ENCODE measurements at places on chromosomes 4 and X.

GRCh38 chr4:3040452-3041191, 33.7 kb downstream of the HTT-AS start:
- DNase-seq, result no peak

DNA sequence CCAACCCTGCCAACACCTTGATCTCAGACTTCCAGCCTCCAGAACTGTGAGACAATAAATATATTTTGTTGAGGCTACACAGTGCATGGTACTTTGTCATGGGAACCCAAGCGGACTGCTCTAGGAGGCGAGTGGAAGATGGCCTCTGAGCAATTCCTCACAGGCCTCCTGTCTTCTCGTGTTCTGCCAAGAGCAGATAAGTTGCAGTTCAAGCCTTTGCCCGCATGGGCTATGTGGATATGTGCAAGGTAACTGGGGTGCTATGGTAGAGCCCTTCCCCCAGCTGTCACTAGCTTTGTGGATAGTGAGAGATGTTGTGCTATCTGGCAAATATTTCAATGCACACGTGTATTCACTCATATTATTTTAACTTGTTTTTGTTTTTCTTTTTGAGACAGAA, 156.0 kb upstream of the BCOR start:
- DNase-seq, result no peak

GRCh38 chr4:55023030-55023429, 102.4 kb downstream of the KDR start:
- no peak for DNase-seq

GRCh38 chr4:157225096-157225495, 4.6 kb downstream of the GRIA2 start:
- DNase-seq, result no peak

GRCh38 chr4:15781427-15782095, 3.4 kb downstream of the CD38 start:
- DNase-seq, result no peak

DNA sequence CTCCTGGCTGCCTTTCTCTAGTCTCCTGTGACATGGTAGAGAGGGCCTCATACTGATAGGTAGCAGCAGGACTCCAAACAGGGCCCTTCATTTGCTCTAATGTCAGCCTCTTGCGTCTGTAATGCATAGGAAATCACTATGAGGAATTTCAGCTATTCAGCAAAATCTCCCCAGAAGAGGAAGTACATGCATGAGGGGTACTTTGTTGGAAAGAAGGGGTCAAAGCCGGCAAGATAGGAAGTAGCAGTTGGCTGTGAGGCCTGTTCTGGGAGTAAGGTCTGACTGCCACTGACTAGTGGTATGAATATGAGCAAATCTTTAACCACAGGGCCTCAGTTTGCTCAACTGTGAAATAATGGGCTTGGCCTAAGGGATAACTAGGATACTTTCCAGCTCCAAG, 283.2 kb downstream of the ARHGAP10 start:
- DNase-seq, result no peak

DNA sequence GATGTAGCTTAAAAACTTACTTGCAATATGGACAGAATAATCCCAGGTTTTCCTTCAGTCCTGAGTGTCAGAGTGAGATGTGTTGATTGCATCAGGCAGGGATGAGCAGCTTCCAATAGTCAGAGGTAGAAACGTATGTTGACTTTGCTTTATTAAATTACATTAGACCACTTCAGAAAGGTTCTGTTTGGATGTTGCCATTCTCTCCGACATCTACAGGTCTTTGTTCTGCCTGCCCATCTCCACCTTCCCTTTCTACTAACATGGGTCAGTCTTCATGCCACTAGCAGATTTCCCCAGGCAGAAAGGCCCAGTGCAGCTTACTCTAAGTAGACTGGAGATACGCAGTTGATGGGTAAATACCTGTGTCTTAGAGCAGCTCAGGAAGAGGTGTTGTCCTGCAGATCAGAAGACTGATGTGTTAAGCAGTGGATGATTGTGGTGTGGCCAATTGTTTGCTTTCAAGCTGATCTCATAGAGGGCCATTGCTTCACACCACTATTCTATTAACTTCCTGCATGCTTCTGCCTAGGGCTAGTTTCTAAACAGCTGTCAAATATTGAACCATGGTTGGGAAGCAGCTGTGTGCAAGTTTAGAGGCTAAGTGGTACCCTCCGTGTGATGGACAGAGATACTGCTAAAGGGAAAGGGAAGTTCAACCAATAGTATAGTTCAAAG, 1.8 kb downstream of the FRMPD4 start:
- DNase-seq, result no peak

Measured in stromal cell of bone marrow (primary cell).